ENCODE measurements at places on chromosomes 11 and 22.

DNA sequence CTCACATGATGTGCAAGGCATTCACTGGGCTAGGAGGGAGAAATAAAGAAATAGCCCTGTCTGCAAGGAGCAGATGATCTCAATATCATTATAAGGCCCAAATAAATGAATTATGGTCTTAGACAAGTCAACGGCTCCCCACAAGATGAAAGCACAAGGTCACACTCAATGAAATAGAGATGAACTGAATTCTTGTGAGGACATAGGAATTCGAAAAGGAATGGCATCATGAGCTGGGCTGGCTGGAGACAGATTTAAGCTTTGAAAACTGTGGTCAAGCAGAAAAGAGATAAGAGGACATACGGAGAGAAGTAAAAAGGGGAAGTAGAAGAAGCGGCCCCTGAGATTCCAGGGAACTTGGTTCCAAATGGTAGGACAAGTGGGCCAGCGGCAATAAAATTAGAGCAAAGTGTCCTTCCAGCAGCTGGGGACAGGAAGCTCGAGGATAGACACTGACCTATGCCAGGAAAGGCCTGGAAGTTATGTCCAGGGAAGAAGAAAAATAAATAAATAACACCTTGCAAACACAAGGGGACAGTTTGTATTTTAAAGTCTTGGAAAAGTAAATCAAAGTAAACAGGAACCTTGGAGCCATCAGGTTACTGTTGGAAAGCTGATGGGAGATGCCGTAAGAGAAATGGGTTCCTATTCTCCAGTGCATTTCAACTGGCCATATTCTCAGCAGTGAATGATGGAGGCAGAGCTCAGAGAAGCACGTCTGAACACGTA, 37.8 kb downstream of the GALNT18 start:
- DNase-seq = no peak

DNA sequence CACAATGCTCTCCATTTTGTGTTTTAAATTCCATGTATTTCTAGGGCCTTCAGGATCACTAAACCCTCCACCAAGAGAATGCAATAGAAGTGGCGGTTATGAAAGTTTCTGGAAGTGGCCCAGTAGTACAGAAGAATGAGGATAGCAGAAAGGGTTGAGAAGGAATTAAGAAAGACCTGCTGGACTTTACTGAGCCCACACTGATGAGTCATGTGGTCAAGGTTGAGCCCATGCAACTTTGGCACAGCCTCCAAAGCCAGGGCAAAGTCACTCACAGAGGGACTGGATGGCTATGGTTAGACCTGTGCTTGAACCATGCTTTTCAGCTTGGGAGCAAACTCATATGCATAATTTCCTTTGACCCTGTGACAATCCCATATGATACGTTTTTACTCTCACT, 102.9 kb upstream of the PLET1 start:
- no peak for DNase-seq

DNA sequence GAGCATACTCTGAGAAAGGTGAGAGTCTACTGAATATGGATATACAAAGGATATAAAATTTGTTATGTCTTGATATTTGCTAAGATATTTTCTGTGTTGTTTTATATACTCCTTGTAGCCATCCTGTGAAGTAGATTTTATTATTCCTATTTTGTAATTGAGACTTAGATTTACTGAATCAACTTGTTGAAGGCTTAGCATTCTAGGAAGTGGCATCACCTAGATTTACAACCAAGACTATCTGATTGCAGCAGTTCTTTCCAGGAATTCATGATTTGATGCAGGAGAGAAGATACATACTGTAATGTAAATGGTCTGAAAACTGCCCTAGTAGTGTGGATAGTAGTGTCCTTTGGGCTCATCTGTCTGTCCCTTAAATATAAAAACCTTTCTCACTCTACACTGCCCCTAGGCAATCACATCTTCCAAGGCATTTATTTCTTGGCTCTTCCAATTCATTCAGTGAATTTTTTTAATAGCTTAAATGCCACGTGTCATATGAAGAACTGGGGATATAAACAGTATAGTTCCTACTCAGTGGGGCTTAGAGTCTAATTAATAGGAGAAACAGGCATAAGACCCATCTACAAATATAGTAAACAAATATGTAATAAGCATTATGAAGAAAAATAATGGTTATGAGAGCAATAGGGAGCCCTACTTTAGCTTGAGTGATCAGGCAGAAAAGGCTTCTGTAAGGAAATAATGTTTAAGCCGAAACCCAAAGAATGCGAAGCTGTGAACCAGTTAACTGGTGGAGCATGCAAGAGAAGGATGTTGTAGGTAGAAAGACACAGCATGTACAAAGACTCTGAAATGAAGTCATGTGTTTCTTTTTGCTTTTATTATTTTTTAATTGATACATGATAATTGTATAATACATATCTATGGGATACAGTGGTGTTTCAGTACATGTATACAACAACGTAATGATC, 13.6 kb downstream of the IPO7 start:
- no peak for DNase-seq

DNA sequence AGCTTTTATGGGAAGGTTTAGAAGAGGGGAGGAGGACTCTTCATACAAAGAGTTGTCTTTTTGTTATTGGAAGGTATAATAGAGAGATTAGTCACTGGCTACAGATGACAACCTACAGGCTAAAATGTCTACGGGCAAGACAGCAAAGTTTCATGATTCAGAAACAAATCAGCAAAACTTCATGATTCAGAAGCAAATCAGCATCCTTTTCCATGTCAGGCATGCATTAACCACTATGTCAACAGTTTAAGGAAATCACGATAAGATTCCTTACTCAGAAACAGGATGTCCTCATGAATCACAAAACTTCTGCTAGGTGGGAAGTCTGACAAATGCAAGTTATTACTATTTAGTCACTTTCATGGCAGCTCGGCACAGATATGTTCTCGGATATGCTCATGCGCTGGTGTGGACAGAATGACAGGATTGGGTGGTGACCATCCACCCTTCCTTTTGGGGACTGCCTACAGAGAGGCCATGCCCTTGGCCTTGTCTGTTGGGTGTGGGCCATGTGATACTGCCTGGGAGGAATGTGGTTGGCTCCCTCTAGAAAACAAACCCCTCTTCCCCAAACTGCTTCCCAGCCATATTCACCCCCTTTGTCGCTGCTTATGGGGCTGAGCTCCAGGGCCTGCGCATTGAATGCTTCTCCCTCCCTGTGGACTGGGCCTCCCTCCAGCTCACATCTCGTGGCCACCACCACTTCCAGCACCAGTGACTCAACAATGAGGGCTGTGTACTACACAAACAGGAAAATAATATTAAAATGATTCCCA, 10.1 kb downstream of the C11orf91 start:
- DNase-seq = no peak

DNA sequence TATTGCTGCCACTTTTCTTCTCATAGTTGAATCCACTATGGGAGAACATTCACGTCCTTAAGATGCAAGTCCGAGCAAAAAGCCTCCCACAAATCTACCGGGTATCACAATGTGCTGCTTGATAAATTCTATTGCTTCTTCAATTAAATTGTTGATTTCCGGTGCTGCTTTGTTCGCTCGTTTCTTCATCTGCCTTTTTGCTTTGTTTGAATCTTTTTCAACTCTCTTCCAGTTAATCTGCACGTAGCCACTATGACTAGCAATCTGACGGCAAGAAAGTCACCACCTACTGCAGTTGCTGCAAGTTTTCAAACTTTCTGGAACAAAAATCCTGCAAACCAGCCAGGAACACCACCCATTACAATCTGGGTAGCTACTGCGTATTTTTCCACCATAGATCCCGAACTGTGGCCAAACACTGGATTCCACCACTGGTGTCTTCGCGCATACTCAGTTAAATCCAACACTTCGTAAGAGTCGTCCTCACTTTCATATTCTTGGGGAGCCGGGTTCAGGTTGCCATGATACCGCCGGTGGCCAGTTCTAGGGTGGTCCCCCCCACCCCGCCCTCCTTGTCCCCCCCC, 59.1 kb downstream of the CLMP start:
- no peak for DNase-seq

GRCh38 chr22:44206696-44207095, 26.0 kb downstream of the PARVG start:
- no peak for DNase-seq

DNA sequence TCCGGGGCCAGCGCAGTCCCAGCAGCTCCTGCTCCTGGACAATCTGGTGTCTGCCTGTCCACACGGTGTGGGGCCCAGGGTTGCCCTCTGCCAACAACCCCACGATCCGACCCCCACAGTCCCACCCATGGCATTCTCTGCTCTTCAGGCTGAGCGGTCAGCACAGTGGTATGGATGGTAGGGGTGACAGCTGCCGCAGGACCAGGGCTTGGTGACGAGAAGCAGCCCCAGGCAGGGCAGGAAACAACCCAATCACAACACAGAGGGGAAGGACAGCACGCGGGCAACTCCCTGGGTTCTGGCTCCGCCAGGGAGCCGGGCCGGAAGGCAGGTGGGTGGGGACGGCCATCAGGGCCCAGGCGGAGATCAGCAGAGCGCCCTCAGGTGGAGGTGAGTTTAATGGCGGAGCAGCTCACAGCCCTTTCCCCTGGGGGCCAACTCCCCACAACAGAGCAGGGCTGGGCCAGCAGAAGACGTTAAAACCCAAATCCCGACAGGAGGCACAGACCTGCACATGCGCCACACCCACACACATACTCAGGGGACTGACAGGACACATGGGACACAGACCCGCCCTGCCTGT, 5.3 kb upstream of the CHADL start:
- no peak for DNase-seq

DNA sequence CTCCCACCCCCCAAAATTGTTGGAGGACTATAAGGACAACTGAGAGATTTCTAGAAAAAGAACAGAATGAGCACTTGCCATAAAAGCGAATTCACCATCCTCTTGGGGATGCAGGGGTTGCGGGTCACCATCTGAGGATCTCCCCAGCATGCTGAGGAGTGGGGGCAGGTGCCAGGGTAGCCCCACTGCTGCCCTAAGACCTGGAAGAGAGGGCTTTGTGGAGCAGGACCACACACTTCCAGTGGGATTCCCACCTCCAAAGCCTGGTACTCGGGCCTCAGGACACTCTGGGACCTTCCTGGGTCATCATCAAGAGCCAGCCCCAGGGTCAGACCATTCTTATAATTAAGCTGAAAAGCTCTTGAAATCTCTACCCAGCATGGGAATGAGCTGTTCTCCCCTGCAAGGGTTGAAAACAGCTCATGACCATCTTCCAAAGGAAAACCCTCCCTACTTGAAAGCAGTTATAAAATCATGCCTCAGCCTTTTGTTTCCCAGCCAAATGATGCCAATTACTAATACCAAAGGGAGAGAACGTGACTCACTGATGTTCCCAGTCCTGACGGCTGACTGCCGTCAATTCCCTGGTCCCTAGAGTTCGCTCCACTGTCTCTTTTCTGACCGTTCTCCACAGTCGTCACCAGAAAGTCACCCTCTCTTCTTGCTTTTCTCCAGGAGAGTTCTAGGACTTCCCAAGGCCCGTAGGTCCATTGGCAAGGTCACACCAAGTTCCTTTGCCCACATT, 76.8 kb upstream of the CREB3L1 start:
- no peak for DNase-seq

DNA sequence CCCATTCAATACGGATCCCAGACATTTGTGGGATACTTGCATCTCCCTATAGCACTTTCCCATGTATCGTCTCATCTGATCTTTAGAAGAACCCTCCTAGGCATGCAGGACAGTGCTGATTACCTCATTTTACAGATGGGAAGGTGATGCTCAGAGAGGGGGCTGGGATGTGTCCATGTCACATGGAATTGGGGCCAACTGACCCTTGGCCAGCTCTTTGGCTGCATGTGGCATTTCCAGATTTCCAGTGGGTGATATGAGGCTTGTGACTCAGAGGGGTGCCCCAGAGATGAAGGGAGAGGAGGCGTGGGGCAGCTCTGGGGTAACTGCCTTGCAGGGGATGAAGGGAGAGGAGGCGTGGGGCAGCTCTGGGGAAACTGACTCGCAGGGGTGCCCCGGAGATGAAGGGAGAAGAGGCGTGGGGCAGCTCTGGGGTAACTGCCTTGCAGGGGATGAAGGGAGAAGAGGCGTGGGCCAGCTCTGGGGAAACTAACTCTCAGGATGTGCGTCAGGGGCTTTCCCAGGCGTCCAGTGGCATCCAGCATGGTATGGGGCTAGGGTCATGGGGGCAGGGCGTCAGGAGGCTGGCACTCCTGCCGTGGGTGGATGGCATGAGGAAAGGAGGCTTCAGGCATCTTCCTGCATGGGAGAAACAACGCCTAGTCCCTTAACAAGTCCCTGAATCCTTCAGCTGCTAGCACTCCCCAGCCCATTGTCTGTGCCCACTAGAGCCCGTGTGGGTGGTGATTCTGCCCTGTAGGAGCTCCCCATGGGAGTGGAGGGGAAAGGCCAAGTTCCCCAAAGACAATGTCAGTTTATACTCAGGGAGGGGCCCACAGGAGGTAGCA, 11.9 kb upstream of the CERK start:
- DNase-seq = no peak

- DNase-seq = no peak
Observed at GRCh38 chr11:45141171-45141570, 5.3 kb upstream of the PRDM11 start.

DNA sequence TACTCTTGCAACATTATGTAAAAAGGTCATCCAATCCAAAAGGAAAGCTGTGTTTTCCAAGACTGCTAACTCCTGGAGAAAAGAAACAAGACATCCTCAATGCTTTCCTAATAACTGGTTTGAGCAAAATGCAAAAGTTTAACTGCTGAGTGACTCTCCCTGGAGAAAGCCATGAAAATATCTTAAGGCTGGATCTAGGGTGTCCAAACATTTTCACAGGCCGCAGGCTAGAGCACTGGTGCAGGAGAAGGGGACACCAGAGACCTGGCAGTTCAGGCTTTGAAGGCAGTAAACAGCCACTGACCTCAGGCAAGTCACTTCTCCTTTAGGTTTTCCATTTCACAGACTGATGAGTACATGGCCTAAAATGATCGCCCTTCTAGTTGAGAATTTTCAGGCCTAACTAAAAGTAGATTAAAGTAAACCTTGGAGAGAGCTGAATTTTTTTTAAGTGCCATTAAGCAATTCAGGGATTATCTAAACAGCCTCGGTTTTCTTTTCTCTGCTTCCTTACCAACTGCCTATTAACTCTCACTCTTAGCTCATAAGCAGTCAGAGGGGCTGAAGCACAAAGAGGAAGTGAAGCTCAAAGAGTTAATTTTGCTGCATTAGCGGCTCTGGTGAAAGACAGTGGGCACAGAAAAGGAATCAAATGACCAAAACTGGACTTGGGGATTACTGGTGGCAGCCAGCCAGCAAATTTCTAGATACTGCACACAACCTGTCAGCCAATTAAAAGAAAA, 2.3 kb downstream of the CHKA start:
- DNase-seq = no peak

DNA sequence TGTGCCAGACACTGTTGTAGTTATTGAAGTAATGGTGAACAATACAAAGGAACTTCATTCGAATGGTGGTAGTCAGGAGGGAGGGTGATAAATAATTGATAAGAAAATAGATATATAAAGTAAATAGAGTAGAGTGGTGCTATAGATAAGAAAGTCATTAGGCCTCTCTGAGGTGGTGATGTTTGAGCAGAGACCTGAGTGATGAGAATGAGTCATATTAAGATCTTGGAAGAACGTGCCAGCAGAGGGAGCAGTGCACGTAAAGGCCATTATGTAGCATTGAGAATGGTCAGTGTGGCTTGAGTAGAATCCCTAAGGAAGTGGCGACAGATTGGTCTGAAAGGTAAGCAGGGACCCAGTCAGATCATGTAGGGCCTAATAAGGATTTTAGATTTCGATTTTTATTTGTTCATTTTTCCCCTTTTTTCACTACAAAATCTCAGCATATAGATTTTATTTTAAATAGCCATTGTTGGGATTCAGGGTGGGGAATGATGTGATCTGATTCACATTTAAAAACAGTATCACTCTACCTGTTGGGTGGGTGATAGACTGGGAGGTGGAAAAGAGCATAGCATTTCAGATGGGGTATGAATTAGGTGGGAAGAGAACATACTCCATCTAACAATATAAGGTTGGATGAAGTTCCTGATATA, 44.7 kb downstream of the CCDC90B start:
- no peak for DNase-seq

Measured in NCI-H187 (cell line).